ENCODE measurements at places on chromosomes 7 and 10.

GRCh38 chr10:43254199-43254730 lies 12.6 kb downstream of the RASGEF1A start:
- peak; percentile 68 for DNase-seq

GRCh38 chr7:47763063-47763974 lies 181.4 kb upstream of the TNS3 start:
- DNase-seq, result no peak

GRCh38 chr10:59393349-59393748 lies 31.0 kb upstream of the FAM13C start:
- no peak for DNase-seq

- no peak for DNase-seq
These were observed 23.2 kb downstream of the MYL10 start for GRCh38 chr7:101605611-101606497.

DNA sequence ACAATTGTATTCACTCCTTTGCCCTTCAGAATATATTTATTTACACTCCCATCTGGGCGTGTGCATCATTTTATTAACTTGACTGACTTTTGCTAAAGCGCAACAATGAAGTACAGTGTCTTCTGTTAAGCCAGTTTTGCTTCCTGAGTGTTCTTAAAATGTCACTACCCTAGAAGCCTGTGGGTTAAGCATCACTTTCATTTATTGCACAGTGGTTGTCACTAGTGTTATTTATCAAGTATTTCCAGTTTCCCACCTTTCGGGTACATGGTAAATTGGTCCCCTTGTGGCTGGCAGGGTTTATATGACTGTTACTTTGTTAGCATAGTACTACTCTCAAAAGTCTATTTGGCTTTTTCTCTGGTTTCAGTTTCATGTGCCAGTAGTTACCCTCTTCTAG lies 3.3 kb downstream of the HILPDA start:
- DNase-seq, result no peak

- no peak for DNase-seq
These were observed 53.3 kb upstream of the PPIF start for GRCh38 chr10:79293841-79294581.

DNA sequence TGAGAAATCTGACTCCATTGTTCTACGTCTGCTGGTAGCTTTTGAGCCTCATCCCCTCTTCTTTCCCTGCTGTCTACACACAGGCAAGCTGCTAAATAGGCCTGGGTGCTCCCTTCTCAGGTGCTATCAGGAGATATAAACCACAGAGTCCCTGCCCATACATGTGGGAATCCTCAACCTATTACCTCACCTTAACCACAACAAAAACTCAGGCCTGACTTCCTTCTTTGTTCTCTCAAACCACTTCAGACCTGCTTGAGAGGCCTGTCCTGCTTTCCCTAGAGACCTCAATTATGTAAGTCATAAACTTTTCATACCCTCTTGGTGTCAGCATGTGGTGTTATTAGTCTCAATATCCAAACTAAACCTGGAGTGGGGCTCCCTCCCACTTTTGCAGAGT lies 75.0 kb upstream of the MAGI2 start:
- DNase-seq, result no peak

DNA sequence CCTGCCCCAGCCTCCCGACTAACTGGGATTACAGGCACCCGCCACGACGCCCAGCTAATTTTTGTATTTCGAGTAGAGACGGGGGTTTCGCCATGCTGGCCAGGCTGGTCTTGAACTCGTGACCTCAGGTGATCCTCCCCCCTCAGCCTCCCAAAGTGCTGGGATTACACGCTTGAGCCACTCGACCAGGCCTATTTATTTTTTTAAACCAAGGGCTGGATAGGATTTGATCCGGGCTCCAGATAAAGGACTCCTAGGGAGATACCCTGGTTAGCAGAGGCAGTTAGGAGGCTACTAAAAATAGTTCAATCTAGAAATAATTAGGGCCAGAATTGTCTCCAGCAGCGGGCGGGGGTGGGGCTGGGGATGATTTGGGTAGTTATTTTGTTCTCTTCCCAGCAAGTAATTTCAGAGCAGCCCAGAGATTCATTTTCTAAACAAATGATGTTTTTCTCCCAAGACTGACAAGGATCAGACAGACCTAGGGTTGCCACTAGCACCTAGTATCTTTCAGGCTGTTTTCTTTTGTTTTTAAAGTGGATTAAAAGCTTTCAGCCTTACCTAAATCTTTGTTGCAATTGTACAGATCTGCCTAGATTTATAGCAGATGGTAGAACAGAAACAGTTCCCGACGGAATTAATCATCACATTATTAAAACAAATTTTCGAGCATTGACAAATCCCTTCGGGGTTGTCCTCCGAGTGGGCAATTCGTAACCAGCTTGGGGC lies 859 bp upstream of the SMC3 start:
- DNase-seq, result no peak

DNA sequence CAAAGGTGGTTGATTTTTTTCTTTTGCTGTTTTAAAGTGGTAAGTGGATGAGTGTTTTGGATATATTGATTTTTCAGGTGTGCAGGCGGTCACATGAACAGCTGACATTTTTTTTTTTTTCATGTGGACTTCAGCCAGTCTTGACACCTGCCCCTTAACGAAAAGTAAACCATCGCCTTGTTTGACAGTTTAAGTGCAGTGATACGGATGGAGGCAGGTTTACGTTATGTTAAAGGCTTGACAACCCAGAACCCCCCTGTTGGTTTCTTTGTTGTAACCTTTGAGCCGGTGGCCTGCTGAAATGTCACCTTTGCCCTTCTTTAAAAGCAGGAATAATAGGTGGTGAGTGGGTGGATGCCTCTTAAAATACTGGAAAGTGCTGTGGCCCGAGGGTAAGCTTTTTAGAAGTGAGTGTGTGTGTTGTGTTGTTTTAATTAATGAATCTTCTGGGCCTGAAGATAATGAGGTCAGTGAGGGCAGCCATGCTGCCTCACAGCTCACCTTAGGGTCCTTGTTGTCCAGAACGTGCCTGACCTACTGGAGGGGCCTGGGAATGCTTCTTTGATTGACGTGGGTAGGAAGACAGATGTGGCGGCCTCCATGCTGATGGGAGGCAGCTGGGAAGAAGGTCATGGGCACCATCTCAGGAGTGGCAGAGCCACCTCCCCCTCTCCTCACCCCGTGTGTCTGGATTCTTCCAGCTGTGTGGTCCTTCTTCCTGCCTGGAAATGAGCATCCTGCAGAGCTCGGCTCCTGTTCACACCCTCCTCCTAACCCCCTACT lies 69.8 kb downstream of the TCF7L2 start:
- DNase-seq, result no peak

GRCh38 chr10:13770760-13771493 lies 184.2 kb downstream of the PRPF18 start:
- DNase-seq, result no peak

- DNase-seq, result no peak
These were observed 62.1 kb downstream of the AKAP9 start for GRCh38 chr7:92002720-92003119.

GRCh38 chr7:146054909-146055308 lies 61.7 kb upstream of the CNTNAP2 start:
- no peak for DNase-seq

GRCh38 chr7:135620980-135621850 lies 41.1 kb upstream of the STMP1 start:
- DNase-seq, result no peak

GRCh38 chr10:17742918-17743317 lies 9.1 kb upstream of the TMEM236 start:
- no peak for DNase-seq

- no peak for DNase-seq
These were observed 64.4 kb upstream of the PDGFA start for GRCh38 chr7:584122-584465.

GRCh38 chr10:99172128-99172738 lies 63.4 kb downstream of the HPSE2 start:
- no peak for DNase-seq

DNA sequence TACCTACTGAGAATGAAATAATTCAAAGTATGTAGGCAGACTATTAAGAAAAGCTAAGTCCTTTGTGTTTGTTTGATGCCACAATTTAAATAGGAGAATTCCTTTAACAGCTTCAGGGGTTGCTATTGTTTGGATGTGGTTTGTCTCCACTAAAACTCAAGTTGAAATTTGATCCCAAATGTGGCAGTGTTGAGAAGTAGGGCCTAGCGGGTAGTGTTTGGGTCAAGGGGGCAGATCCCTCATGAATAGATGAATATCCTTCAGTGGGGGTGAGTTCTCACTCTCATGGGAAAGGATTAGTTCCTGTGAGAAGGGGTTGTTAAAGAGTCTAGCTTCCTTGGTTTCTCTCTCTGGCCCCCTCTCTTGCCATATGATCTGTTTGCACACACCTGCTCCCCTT lies 97.0 kb downstream of the HGF start:
- DNase-seq, result no peak

DNA sequence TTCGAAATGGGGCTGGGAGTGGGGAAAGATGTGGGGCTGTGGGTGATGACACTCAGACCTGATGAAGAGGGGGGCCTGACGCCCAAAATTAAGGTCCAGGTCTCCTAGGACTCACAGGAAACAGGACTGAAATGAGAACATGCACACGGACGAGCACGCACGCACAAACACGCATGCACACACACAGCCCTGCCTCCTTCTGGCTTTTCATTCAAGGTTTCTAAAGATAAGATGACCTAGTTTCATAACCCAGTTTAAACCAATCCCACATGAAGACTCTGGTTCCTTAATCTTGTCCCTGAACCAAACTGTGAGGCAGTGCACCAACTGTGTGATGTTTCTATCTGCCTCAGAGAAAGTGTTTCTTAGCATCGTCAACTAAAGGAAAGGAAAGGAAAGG lies 162.0 kb downstream of the DGKI start:
- DNase-seq, result no peak

GRCh38 chr10:123967626-123968243 lies 76.1 kb upstream of the CPXM2 start:
- peak; percentile 79 for DNase-seq

- DNase-seq, result no peak
These were observed 144.5 kb upstream of the YAE1 start for GRCh38 chr7:39421661-39422060.

GRCh38 chr10:128064970-128065580 lies 61.1 kb downstream of the MKI67 start:
- DNase-seq, result no peak

DNA sequence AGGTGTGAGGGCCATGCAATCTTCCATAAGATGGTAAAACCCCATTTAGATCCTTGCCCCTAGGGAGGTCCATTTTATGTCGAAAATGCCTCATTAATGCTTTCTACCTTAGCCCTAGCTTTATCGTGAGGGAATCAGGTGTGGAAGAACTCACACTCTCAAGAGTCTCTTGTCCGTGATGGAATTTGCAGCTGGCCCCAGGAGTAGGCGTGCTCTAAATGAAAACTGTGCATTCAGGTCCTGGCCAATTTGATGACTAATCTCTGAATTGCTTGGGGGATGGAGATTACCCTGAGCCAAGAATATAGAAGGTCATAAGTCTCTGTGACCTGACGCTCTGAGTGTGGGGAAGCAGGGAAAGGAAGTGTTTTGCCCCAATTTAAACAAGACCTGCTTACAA lies 6.6 kb downstream of the C10orf90 start:
- no peak for DNase-seq

DNA sequence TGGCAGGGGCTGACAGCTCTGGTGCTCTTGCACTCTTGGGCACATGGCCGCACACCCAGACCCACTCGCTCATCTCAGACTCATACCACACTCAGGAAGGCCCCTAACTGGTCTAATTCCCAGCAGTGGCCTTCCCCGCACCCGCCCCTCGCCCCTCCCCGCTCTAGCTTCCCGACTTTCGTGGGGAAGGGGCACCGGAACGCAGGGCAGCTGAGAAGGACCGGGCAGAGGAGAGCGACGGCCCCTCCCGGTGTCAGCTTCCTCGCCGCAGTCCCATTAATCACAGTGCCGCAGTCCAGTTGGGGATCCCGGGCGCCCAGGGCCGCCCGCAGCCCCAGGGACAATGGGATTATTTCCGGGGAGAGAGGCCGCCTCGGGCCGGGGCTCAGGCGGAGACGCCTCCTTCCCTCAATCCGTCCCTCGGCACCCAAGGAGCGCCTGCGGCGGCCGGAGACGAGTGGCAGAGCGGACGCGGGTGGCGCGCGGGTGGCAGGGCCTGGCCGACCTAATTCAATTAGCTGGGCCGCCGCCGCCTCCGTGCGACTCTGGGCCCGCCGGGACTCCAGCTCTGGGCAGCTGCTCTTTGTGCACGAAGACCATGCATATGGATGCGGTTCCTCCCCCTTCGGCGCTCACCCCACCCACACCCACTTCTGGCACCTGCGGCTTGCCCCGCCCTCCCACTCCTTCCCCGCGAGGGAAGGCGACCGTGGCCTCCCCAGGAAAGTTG lies 7.8 kb upstream of the TLX1 start:
- no peak for DNase-seq

DNA sequence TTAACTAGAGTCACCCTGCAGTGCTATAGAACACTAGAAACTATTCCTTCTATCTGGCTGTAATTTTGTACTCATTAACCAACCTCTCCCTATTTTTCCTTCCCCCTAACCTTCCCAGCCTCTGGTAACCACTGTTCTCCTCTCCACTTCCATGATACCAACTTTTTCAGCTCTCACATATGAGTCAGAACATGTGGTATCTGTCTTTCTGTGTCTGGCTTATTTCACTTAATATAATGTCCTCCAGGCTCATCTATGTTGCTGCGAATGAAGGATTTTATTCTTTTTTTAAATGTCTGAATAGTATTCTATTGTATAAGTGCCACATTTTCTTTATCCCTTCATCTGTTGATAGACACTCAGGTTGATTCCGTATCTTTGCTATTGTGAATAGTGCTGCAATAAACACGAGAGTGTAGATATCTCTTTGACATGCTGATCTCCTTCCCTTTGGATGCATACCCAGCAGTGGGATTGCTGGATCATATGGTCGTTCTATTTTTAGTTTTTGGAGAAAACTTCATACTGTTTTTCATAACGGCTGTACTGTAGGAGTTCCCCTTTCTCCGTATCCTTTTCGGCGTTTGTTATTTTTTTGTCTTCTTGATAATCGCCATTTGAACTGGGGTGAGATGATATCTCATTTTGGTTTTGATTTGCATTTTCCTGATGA lies 101.4 kb downstream of the FAM107B start:
- DNase-seq, result no peak

DNA sequence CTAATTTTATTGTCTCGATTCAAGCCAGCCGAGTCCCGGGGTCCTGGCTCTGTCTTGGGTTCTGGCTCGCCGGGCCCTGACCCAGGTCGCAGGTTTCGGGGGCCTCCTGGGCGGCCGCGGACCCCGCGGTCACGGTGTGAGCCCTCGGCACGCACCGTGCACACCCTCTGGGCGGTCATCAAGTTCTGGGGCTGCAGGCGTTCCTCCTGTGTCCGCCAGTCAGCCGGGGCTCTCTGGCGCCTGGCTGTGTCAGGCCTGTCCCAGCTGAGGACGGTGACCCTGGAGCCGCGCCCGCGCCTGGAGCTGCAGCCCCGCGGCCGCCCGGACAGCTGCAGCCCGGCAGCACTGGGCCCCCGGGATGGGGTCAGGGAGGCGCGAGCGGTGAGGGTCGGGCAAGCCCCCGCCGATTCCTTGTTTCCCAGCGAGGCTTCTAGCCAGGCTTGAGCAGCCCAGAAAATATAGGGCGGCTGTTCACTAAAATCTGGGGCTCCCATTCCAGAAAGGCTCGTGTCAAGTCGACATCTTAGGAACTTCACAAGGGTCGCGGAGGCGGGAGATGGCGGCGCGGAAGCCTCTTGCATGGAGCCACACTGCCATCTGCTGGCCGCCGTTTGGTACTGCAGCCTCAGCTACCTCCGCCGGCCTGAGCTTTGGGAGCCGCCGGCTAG lies 4.2 kb upstream of the HOXA7 start:
- peak; percentile 93 for DNase-seq

All from type B pancreatic cell (in vitro differentiated cells).